ENCODE measurements at places on chromosomes 3 and 15. TPM values are rescaled to one million over a fixed set of nuclear protein-coding genes. Genes with fewer than 3 reads are reported as not detected.

GRCh38 chr15:34808016-34808415, 12.7 kb upstream of the ACTC1 start:
- DNase-seq: no peak
- H3K4me1 ChIP-seq: peaks cover 3% of the 10 kb centered on the region
- H3K27ac ChIP-seq: no peak overlapping the region
- no peak overlapping the region for H3K4me3 ChIP-seq

DNA sequence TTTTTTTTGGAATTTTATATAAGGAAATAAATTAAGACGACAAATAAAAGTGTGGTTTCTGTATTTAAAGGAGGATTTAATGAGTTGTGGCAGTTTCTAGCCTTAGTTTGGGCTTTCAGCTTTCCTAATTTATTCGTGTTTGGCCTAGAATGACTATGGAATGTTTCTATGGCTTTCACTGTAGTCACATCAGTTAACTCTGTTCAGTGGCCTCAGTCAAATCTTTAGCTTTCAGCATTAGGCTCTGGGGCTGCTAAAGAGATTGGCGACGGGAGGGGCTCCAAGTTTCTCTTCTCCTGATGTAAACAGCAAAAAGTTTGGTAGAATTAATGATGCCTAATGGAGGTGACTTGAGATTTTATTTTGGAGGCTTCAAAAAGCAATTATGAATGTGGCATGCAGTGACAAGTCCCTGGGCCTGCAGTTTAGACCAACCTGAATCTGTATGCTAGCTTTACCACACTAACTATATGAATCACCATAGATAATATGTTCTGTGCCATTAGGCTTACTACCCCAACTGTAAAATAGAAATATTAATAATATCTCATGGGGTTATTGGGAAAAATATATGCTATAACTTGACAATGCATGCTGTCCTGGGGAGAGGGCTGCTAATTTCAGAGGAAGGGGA, 47.1 kb upstream of the ADGRG7 start:
- no peak for DNase-seq
- H3K36me3 ChIP-seq: no peaks in the 10 kb centered on the region

Gene WDR93
- 0.21 TPM for total RNA-seq

Gene KY
- 6.3 TPM for total RNA-seq

- peaks cover 10% of the 10 kb centered on the region for H3K27me3 ChIP-seq
- no peak overlapping the region for H3K27ac ChIP-seq
- H3K4me3 ChIP-seq: no peak overlapping the region
- DNase-seq: no peak
- H3K36me3 ChIP-seq: no peaks in the 10 kb centered on the region
- no peaks in the 10 kb centered on the region for H3K4me1 ChIP-seq
These were observed 5.1 kb downstream of the LSAMP start for GRCh38 chr3:116440196-116440595.

Gene NEK10
- 8.5 TPM for total RNA-seq

Gene COL6A5
- not detected for total RNA-seq

DNA sequence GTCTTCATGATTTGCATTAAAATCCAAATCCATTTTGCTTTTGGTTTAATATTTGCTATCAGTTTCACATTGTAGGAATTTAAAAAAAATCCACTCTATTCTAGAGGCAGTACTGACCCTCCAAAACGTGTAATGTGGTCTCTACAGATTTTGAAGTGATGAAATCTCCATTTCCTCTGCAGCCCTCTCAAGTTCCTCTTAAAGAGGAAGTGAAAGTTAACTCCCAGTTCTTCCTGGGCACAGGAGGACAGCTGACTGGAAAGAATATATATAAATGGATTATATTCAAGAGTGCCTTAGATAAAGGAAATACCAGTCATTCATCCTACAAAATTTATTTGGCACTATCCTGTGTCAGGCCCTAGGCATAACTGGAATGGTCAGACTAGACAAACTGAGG, 83.5 kb upstream of the PLCL2 start:
- H3K4me3 ChIP-seq: no peak overlapping the region
- H3K27ac ChIP-seq: peak overlapping the region; percentile 22
- no peak for DNase-seq
- H3K4me1 ChIP-seq: peaks cover 17% of the 10 kb centered on the region

Gene SLTM
- total RNA-seq: 42.0 TPM

Gene EMC7
- 80.2 TPM for total RNA-seq

GRCh38 chr15:41620536-41621199, 39.5 kb upstream of the MGA start:
- no peaks in the 10 kb centered on the region for H3K27me3 ChIP-seq
- peak overlapping the region; percentile 40 for H3K4me3 ChIP-seq
- peak overlapping the region; percentile 54 for H3K27ac ChIP-seq

DNA sequence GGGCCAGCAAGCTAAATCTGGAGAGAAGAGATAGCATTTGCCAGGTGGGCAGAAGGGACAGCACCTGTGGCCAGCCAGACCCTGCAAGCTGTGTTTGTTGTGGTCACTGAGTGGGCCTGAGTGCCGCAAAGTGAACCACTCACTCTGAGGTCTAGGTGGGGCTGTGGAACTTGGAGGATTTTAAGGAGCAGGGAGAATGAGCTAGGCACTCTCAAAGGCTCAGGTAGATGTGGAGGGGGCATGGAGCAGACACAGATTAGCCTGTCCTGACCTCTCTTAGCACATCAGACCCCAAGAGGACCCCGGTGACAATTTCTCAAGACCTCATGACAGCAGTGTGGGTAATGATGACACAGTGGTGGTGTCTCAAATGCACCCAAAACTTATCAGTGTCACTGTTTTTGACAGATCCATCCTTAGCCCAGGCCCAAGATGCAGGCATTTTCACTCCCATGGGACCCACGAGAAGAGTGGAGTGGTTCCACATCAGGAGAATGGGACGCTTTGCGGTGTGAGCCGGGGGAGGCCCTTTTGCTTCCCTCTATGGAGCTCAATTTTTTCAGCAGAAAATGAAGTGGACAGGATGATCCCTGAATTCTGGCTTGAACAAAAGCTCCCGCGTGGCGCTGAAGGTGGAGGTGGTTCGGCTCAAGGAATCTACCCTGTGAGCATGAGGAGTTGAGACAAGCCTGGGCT, 43.8 kb upstream of the TLE3 start:
- peaks cover 23% of the 10 kb centered on the region for H3K27me3 ChIP-seq
- H3K4me3 ChIP-seq: no peak overlapping the region
- H3K4me1 ChIP-seq: peaks cover 25% of the 10 kb centered on the region
- DNase-seq: no peak

Gene TMIE
- 0.71 TPM for total RNA-seq

GRCh38 chr15:25850154-25851111, 12.7 kb downstream of the ATP10A start:
- no peaks in the 10 kb centered on the region for H3K4me1 ChIP-seq
- no peaks in the 10 kb centered on the region for H3K36me3 ChIP-seq
- DNase-seq: peak; percentile 87
- H3K4me3 ChIP-seq: peak overlapping the region; percentile 58
- peak overlapping the region; percentile 57 for H3K27ac ChIP-seq
- H3K27me3 ChIP-seq: no peaks in the 10 kb centered on the region

Gene GPD1L
- total RNA-seq: 123 TPM

Gene CYFIP1
- total RNA-seq: 35.3 TPM

Gene GAP43
- total RNA-seq: 2.6 TPM

- no peak overlapping the region for H3K4me3 ChIP-seq
- no peak overlapping the region for H3K27ac ChIP-seq
- H3K27me3 ChIP-seq: no peaks in the 10 kb centered on the region
- no peaks in the 10 kb centered on the region for H3K36me3 ChIP-seq
- no peaks in the 10 kb centered on the region for H3K4me1 ChIP-seq
These were observed 303.8 kb upstream of the NECTIN3 start for GRCh38 chr3:110767838-110768237.

Gene FBXL2
- 1.3 TPM for total RNA-seq

- no peaks in the 10 kb centered on the region for H3K36me3 ChIP-seq
- no peak for DNase-seq
- H3K27ac ChIP-seq: no peak overlapping the region
- H3K4me1 ChIP-seq: peaks cover 22% of the 10 kb centered on the region
- H3K4me3 ChIP-seq: no peak overlapping the region
These were observed 122.7 kb downstream of the MEIS2 start for GRCh38 chr15:36977659-36978058.

GRCh38 chr3:133574260-133574881, 885 bp downstream of the CDV3 start:
- no peaks in the 10 kb centered on the region for H3K27me3 ChIP-seq
- H3K4me3 ChIP-seq: peak overlapping the region; percentile 91
- H3K36me3 ChIP-seq: peaks cover 44% of the 10 kb centered on the region
- H3K27ac ChIP-seq: peak overlapping the region; percentile 99
- DNase-seq: peak; percentile 82
- peaks cover 69% of the 10 kb centered on the region for H3K4me1 ChIP-seq

Gene CMTM7
- 3.8 TPM for total RNA-seq

Gene TEX55
- not detected for total RNA-seq

Gene DISP2
- total RNA-seq: 0.18 TPM

DNA sequence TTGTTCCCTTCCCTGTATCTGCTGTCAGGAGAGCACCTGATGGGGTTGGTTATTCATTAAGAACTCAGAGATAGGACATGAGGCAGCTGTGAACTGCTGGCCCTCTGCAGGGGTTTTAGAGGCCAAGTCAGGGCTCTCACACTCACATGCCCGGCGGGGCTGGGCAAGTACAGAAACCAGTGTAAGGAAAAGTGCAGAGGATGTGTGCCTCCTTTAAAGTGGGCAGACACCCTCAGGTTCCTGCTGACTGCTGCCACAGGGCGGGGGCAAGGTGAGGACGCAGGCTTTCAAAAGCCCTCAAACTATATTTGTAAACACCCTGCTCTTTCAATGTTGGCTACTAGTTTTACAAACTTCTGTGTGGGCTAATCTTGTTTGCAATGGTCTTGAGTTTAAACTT, 22.4 kb downstream of the CXCR6 start:
- no peak overlapping the region for H3K27ac ChIP-seq
- no peak for DNase-seq
- H3K27me3 ChIP-seq: no peaks in the 10 kb centered on the region
- no peak overlapping the region for H3K4me3 ChIP-seq
- H3K36me3 ChIP-seq: peaks cover 100% of the 10 kb centered on the region
